Uterus (tissue), 4 donors: ENCODE measurements at places on chromosomes 12 and 14. TPM values are rescaled to one million over a fixed set of nuclear protein-coding genes. Genes with fewer than 3 reads are reported as not detected.
A peak's percentile ranks its signal among the peaks of the same experiment; 100 is the strongest.

DNA sequence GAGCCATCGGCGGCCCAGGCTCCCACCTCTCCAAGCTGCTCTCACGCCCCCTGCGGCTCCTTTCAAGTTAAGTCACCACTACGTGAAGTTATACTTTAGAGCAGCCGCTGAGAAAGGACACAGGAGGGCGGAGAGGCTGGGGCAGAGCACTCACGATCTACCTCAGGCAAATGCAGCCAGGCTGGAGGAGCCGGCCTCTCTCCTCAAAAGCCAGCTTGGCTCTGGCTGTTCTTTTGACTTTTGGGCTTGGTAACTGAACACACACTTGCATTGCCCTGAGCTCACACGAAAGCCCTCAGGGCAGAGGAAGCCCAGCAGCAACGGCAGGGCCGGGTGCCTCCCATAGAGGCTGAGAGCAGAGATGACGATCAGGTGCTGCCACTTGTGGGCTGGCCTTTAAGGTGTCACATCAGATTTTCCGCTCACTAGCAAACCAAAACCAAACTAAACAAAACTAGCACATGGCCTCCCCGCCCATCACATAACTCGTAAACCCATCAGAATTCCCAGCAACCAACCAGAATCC is 75.2 kb downstream of the PITPNM2 start:
- no peak overlapping the region for H3K4me3 ChIP-seq
- no peaks in the 10 kb centered on the region for H3K27me3 ChIP-seq
- no peaks in the 10 kb centered on the region for H3K4me1 ChIP-seq
- peak; percentile 56 for DNase-seq
- H3K36me3 ChIP-seq = no peaks in the 10 kb centered on the region

GRCh38 chr12:57110104-57111030 is 795 bp downstream of the STAT6 start:
- peak; percentile 80 for DNase-seq
- H3K27ac ChIP-seq = peak overlapping the region; percentile 98
- H3K36me3 ChIP-seq = no peaks in the 10 kb centered on the region
- peak overlapping the region; percentile 64 for H3K4me3 ChIP-seq

- H3K27ac ChIP-seq = peak overlapping the region; percentile 5
- no peaks in the 10 kb centered on the region for H3K36me3 ChIP-seq
- peaks cover 4% of the 10 kb centered on the region for H3K4me1 ChIP-seq
- H3K4me3 ChIP-seq = no peak overlapping the region
- no peaks in the 10 kb centered on the region for H3K27me3 ChIP-seq
- DNase-seq = no peak
Measured at GRCh38 chr12:110547090-110547489, 36.0 kb downstream of the PPTC7 start.

DNA sequence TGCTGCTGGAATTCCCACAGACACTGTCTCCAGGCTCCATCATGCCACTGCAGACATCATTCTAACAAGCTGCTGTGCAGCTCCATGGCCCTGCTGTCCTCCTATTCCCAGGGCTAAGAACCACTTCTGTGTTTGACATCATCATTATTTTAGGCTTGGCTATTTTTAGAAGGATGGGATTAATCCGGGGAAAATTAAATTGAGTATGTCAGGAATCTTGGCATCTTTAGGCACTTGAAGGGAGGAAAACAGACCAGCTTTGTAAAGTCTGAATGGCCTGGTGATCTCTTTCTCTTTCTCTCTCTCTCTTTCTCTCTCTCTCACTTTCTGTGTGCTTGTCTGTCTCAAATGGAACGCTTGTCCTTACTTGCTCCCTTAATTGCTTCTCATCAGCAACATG is 568.3 kb upstream of the FLRT2 start:
- H3K4me1 ChIP-seq = no peaks in the 10 kb centered on the region
- H3K36me3 ChIP-seq = no peaks in the 10 kb centered on the region
- DNase-seq = no peak
- H3K27ac ChIP-seq = no peak overlapping the region

DNA sequence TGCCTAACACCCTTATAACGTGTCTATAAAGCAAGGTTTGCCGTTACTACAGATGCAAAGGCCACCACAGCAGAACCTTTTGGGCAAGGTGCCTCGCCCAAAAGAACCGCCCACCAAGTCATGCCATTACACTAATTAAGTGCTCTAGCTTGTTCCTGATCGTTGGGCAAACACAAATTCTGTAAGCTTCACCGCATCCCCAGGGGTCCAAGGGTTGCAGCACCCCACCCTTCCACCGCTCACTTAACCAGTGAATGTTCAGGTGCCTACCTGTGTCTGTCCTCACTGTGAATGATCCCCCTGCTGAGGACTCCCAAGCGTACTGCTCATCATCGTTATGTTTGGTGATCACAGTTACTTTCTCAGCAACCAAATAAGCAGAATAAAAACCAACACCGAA is 1.4 kb downstream of the HSP90AA1 start:
- peak overlapping the region; percentile 100 for H3K27ac ChIP-seq
- peak overlapping the region; percentile 64 for H3K4me3 ChIP-seq
- H3K27me3 ChIP-seq = no peaks in the 10 kb centered on the region
- no peak for DNase-seq
- peaks cover 17% of the 10 kb centered on the region for H3K4me1 ChIP-seq

ASCL1 gene
- not detected for total RNA-seq

ALG10B gene
- 13.5 TPM for total RNA-seq

TAS2R31 gene
- 21.3 TPM for total RNA-seq

ARHGEF25 gene
- 79.8 TPM for total RNA-seq

FKBP3 gene
- 48.2 TPM for total RNA-seq

WASHC3 gene
- 59.9 TPM for total RNA-seq

OR6S1 gene
- total RNA-seq = not detected

ARMH4 gene
- 8.2 TPM for total RNA-seq
